ENCODE measurements at places on chromosomes 2 and 18.

DNA sequence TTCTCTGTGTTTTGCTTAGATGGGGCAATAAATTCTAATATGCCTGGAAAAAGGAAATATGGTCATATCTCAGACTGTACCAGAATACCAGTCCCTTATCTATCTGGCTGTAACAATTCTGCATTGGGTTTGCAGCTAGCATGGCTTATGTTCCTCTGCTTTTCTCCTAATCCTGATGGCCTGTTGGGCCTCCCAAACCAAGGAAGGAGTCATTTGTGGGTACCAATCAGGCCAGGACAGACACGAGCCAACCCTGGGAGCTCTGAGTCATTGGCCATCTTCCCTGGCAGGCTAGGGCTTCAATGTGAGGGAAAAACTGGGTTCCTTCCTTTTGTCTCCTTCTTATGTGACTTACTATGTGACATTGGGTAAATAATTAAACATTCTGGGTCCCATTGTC is 12.0 kb downstream of the SMARCAL1 start:
- no peak for DNase-seq

DNA sequence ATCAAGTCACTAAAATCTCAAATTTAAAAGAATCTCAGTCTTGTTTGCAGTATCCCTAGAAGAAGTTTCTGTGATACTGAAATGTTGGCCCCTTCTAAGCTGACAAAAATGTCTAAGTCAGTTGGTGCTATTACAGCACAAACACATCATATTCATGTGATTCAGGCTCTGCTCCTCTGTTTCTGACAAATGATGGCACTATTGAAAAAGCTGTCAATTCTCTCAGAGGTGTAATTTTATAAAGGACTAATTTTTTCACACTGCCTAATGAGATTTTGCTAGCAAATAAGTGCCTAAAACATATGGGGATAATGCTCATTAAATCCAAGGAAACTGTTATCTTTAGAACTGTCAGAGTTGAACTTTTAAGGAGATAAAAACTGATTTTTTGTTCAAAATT is 445.9 kb downstream of the DSC3 start:
- DNase-seq = no peak

GRCh38 chr2:128237081-128237534 is 81.6 kb downstream of the HS6ST1 start:
- no peak for DNase-seq

GRCh38 chr2:96325041-96325883 is at the start of gene ITPRIPL1:
ITPRIPL1 (plus strand) TSS chr2:96325317; CDS start chr2:96325840, 523 bp downstream.
- DNase-seq = no peak

GRCh38 chr18:45357686-45358470 is 257.4 kb upstream of the SLC14A2 start:
- DNase-seq = no peak

DNA sequence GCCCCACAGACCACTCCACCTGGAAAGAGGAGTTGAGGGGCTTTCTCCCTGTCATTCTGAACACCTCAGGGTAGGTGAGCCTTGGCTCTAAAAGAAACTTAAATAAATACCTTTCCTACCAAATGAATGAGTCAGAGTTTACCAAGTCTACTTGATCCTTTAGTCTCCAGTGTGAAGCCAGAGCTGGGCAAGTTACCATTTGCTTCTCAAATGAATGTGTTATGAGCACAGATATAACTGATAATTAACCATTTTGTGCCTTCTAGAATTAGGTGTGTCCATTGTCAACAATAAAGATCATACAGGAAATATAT is 347.7 kb downstream of the KIAA1328 start:
- no peak for DNase-seq
